ENCODE measurements at places on chromosomes 5 and 9. TPM values are rescaled to one million over a fixed set of nuclear protein-coding genes. Genes with fewer than 3 reads are reported as not detected.

The CBY3 gene
- not detected for total RNA-seq

The ZNF879 gene
- total RNA-seq, result 7.6 TPM

The ADAMTS6 gene
- total RNA-seq, result 155 TPM

The KIF4B gene
- total RNA-seq, result under 0.01 TPM

Measured in uterine smooth muscle cell (primary cell).